ENCODE measurements at places on chromosomes 7 and 10.

DNA sequence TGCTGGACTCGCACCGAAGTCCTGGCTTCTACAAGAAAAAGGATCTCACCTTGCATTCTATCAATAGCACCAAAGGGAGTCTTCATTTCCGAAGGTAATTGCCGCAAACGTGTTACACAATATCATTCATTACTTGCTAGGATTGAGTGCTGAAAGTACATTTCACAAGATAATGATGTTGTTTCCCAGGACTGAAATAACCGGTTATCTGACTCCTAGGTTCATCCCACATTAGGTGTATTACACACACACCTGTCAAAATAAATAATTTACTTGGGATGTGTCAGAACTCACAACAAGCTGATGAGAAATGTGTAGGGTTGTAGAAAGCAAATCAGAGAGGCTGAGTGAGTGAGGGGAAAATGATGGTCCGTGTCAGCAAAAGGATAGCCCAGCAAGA is 219.4 kb upstream of the RHOBTB1 start:
- DNase-seq: no peak

GRCh38 chr10:10677479-10677878 is 340.2 kb upstream of the CELF2 start:
- DNase-seq: peak; percentile 28

DNA sequence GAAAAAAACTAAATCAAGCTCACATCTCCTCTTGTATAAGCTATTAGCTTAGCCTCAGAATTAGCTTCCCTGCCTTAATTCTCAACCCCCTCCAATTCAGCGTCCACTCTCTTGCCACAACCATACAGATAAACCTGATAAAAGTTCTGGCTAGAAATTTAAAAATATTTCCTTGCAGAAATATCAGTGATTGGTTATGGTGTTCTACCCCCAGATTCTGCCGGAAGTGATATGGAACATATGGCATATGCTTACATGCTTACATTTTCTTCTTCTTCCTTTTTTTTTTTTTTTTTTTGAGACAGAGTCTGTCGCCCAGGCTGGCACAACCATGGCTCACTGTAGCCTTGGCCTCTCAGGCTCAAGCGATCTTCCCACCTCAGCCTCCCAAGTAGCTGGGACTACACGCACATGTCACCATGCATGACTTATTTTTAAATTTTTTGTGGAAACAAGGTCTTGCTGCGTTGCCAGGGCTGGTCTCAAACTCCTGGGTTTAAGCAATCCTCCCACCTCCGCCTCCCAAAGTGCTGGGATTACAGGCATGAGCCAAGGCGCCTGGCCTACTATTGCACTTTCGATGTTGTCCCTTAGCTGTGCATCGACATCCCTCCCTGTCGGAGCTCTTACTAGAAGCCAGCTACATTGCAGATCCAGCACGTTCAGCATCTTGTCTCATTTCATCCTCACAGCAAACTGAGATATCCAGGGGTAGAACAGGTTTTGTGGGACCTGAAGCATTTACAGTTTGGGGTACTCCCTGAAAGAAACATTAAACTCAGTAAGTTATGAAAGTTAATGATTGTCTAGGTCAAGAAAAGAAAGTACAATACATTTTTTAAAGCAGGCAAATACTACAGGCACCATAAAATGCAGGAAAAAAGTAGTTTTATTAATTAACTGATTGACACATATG is 205.6 kb upstream of the TCF7L2 start:
- DNase-seq: no peak

DNA sequence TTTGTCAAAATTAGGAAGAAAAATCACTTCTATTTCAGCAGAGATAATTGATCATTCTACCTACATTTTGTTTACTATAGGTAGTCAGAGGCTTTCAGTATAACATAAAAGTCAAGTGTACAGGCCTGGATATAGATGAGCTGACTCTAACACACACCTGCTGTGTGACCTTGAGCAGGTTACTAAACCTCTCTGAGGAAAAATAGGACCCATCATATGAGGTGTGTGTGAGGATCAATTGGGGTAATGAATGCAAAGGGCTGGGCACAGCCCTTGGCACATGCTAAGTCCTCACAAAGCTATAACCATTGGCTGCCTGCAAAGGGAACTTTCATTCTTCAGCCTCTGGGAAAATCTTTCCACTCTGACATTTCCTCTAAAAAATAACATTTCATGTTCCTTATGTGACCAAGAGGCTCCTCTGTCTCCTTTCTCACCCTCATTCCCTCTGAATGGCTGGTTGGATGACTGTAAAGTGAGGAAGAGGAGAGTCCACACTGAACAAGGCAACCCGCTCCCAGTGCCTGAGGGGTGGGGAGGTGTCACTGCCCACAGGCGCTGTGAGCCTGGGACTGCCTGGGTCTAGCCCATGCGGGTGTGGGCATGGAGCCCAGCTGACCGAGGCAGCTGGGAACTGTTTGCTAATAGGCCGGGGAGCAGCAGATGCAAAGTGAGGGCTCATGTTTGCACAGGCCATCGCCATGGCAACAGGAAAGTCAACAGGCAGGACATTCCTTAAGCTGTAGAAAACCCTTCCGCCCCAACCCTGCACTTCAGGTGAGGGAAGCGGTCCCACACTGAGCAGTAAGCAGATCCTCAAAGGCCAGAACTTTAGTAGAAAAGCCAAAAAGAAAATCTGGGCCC is 36.8 kb downstream of the MYOF start:
- peak; percentile 56 for DNase-seq

GRCh38 chr7:150744041-150744656 is 6.9 kb downstream of the GIMAP5 start:
- no peak for DNase-seq

GRCh38 chr7:11699666-11700065 is 132.3 kb downstream of the THSD7A start:
- DNase-seq: no peak

DNA sequence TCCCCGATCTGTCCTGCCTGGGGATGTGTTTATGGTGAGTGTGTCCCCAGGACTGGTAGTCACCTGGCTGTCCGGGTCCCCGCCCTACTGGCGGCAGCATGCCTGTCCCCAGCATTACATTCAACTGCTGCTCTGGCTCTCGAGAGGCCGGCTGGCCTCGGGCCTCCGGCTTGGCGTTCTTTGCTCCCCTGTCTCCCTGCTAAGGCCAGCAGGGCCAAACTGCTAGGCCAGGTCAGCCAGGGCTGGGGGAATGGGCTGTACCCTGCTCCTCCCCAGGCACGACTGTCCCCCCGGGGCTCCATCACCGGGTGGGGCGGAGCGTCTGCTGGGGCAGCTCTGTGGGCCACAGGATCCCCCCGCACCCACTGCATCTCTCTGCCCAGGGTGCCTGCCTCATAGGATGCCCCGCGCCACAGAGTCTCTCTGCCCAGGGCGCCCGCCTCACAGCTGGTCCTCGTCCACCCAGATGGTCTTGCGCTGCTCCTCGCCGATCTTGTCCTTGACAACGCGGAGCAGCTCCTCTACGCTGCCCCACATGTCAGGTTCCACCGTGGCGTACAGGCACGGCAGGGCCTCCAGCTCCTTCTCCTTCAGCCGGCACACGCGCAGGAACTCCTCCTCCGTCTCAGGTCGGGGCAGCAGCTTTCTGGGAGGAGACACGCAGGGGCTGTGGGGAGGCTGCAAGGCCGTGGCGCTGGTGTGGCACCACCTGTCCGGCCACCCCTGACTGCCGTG is 62.3 kb upstream of the GNA12 start:
- DNase-seq: no peak

DNA sequence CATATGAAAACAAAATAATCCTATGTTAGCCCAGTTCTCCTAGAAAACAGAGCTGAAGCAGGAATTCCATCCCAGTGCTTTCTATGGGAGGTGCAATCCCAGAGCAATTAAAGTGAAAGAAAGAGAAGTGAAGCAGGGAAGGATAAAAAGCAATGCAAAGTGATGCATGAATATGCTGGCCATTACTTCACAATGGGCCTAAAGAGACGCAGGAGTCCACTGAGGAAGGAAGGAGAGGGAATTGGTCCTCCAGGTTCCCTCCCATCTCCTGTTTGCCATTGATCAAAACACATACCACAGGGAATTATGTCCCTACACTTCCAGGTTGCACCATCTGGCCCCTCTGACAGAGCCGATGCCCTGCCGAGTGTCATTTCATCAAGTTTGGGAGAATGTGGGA is 392.2 kb upstream of the NFE2L3 start:
- DNase-seq: no peak

DNA sequence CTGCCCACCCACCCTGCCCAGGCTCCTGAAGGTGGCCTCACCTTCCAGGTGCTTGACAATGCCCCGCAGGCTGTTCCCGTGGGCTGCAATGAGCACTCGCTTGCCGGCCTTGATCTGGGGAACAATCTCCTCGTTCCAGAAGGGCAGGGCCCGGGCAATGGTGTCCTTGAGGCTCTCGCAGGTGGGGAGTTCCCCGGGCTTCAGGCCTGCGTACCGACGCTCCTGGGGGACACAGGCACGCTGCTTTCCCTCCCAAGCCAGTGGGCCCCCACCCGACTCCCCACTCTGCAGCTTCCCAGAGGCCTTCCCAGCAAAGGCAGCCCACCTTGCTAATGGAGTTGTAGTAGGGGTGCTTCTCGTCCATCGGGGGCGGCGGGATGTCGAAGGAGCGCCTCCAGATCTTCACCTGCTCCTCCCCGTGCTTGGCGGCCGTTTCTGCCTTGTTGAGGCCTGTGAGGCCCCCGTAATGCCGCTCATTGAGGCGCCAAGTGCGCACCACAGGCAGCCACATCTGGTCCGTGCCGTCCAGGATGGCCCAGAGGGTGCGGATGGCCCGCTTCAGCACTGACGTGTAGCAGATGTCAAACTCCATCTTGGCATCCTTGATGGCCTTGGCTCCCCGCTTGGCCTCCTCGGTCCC is 456 bp downstream of the PGAM2 start:
- no peak for DNase-seq

DNA sequence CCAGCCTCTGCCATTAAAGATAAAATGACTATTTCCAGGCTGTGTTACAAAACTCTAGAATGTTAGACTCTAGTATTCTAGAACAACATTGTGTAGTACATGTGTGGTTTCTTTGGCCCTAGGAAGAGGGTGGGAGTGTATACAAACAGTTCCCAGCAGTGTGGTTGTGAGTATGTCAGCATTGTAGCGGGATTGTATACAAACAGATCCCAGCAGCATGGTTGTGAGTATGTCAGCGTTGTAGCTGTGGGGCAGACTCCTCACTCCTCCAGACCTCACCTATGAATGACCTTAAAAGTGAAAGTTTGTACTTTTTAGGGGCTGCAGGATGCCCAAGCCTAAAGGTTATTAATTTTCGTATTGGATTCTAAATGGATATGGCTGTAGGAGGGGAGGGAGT is 6.9 kb upstream of the ACSL5 start:
- no peak for DNase-seq

GRCh38 chr7:152733286-152733934 is 26.1 kb upstream of the ACTR3B start:
- no peak for DNase-seq

DNA sequence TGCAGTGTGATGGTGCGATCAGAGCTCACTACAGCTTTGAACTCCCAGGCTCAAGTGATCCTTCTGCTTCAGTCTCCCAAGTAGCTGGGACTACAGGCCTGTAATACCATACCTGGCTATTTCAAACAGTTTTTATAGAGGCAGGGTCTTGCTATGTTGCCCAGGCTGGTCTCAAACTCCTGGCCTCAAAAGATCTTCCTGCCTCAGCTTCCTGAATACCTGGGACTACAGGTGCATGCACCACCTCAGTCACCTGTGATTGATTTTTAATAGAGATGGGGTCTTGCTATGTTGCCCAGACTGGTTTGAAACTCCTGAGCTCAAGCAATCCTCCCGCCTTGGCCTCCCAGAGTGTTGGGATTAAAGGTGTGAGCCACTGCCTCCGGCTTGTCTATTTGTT is 26.4 kb upstream of the CCL24 start:
- DNase-seq: no peak

DNA sequence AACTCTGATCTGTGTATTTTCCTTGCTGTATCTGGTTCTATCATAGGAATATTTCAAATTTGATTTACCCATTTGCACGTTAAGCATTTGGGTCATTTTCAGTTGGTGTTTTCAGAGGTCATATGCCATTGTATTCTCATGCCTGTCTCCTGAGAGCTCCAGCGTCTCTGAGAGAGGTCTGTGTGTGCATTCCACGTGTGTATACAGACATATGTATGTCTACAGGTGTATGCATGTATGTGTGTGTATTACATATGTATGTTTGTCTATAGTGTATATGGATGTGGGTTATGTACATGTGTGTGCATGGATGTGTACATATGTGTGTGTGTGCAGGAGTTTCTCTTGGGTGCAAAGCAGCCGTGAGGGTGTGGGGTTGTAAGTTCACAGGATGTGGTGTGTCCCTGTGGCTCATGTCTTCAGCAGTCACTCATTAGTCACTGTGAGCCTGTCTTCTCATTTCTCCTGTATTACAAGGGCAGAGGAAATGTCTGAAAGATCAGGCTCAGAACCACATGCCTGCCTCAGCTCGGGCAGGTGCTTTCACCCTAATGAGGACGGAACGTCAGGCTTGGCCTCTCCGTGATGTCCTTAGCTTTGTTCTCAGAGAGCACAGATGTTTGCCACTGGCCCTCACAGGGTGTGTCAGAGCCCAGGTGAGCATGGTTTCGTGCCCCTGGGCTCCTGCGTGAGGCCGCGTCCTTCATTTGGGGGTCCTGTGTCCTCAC is 101.6 kb downstream of the NKX6-2 start:
- no peak for DNase-seq

GRCh38 chr7:122556873-122557542 is 141.9 kb downstream of the RNF133 start:
- DNase-seq: no peak

DNA sequence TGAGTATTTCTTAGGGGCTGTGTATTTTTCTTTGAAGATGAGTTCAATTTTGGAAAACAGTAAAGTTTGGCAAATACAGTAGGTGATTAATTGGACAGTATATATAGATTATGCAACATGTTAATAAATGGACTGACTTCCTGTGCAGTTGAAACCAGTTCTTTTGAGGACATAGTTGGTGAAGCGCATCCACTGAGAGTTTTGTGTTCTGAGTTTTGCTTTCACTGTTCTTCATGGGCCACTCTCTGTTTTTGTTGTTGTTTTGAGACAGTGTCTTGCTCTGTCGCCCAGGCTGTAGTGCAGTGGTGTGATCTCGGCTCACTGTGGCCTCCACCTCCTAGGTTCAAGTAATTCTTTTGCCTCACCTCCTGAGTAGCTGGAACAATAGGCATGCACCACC is 109.0 kb downstream of the SDHAF3 start:
- DNase-seq: no peak

GRCh38 chr7:46932676-46933424 is 649.1 kb downstream of the TNS3 start:
- DNase-seq: no peak

All from RPMI8226 (cell line).